NCI-H1694 (cell line): ENCODE measurements at places on chromosomes 11 and 22.

DNA sequence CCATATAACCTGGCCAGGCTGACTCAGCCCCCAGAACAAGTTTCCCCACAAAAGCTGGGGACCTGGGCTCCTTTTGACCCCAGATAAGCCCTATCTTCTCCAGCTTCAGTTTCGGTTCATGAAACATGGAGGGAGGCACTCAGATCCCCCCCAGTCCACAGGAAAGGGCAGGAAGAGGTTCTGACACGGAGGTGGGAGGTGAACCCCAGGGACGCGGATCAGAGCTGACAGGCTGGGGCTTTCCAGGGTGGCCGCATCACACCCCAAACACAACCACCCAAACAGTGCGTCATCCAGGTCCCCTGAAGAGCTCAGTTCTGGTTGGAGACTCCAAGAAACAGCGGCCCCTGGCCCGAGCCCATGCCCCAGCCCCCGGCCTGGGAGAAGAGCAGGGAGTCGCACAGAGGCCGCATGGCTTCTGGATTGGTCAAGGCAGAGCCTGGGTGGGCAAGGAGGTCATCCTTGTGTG, 44.3 kb upstream of the A4GALT start:
- DNase-seq, result no peak

- no peak for DNase-seq
Measured at GRCh38 chr11:64560139-64560771, 30.8 kb upstream of the SLC22A12 start.

DNA sequence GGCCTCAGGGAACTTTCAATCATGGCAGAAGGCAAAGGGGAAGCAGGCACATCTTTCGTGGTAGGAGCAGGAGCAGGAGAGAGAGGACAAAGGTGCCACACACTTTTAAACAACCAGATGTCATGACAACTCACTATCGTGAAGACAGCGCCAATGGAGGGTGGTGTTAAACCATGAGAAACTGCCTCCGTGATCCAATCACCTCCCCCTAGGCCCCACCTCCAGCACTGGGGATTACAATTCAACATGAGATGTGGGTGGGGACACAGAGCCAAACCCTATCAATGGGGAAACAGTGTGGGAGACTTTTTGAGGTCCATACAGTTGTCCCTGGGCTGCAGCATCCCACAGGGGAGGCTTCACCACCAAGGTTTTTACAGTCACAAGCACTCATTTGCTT, 41.9 kb upstream of the CFAP300 start:
- no peak for DNase-seq

DNA sequence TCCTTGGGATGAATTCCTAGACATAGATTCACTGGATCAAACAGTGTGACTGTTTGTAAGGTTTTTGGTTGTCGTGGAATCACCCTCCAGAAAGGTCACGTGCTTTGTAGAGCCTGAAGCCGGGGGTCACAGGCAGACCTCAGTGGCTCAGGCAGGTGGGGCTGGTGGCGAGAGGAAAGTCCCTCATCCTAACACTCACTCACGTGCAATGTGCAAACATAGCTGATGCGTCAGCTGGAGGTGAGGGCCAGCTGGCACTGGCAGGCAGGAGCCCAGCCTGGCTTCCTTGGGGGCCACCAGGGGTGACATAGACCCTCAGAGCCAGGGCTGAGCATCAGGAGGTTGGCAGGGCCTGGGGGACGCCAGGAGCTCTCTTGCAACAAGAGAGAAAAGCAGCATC, 90.0 kb downstream of the ARHGAP8 start:
- DNase-seq, result no peak

- no peak for DNase-seq
Measured at GRCh38 chr11:60860943-60861342, 5.2 kb upstream of the PTGDR2 start.

DNA sequence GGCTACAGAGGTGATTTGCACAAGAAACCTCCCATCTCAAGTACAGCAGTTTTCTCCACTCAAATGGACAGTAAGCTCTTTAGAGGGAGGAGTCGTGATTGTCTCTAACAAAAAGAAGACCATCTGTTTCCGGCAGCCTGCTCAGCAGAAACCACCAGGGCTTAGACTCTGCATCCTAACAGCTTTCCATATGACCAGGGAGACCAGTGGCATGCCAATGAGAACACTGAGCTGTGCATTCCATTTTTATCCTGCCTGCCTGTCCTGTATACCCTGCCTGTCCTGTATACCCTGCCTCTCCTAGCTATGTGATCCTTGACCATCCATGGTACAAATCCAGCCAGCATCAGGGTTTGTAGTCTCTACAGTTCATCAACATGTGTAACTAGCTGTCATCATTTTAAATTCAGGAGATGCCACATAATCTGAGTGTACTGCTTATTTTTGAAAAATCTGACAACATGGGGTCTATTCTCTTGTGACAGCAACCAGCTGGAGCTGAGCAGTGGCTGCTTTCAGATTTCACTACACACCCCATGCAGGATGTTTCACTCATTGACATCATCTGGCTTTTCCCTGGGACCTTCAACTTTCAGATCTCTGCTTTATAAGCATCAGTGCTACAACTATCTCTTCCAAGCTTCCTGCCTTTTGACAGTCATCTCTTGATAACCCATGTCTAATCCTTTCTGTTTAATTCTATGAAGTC, 50.5 kb upstream of the POU2AF2 start:
- no peak for DNase-seq

- DNase-seq, result no peak
Measured at GRCh38 chr11:103322821-103323220, 213.6 kb downstream of the DYNC2H1 start.

DNA sequence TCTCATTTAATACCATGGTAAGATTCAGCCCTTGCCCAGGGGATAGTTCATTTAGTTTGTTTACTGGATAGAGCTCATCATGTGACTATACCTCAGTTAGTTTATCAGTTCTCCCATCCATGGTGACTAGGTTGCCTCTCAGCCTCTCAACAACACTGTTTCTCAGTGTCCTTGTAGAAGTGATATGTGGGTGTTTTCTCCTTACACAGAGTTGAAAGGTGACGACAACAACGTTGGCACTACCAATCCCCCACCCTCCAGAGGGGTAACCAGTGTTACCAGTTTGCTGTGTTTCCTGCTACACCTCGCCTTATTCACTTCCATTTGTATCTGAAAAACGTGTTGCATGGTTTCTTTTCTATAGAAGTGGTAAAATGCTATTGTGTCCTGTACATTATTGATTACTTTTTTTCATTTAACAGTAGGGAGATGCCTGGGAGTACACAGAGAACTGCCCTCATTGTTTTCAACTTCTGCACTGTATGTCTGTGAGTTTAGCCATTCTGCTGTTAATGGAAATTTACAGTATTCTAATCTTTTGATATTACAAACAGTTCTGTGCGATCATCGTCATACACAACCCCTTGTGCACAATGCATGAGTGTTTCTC, 11.6 kb downstream of the NEAT1 start:
- DNase-seq, result no peak

GRCh38 chr11:116930177-116930576, 92.8 kb upstream of the APOA1 start:
- no peak for DNase-seq

GRCh38 chr11:65077451-65077850, 6.4 kb downstream of the CDCA5 start:
- DNase-seq, result no peak

GRCh38 chr11:104704888-104705287, 193.4 kb downstream of the CASP12 start:
- DNase-seq, result no peak

GRCh38 chr11:88411265-88411664, 73.7 kb upstream of the CTSC start:
- no peak for DNase-seq

GRCh38 chr11:68025047-68025446, 5.4 kb upstream of the NDUFS8 start:
- DNase-seq, result no peak

DNA sequence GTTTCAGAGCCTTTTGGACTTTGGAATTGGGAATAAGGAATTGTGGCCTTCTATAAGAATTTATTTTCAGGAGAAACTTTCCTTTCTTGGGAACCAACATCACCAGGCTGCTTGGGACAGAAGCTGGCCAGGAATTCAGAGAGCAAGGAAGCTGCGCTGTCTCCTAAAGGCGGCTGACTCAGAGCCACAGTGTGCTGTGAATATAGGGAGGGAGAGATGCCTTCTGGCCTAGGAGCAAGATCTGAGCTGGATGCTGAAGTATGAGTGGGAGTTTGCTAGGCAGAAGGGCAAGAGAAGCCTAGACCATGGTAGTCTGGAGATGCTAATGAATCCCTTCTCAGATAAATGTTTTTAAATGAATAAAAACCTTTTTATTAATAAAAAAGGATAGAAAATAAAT, 213.7 kb upstream of the TBCEL start:
- DNase-seq, result no peak

- DNase-seq, result no peak
Measured at GRCh38 chr11:2557381-2557780, 112.6 kb downstream of the KCNQ1 start.

DNA sequence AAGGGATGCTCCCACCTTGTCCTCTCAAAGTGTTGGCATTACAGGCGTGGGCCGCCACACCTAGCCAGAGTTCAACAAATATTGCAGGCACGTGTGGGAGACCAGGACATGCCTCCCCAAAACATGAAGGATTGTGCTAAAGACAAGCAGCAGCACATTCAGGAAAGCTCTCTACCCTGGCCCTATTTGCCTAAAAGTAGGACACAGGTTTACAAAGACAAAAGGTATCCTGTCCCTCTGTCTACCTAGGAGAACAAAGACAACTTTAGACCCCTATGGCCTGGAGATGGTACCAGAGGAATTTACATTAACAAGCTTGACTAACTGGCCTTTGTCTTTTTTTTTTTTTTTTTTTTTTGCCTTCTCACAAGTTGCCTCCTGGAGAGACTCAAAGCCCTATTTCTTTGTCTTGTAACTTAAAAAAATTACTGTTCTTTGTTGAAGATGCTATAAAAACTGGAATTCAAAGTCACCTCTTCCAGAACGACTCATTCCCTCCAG, 859 bp upstream of the ACCS start:
- no peak for DNase-seq

DNA sequence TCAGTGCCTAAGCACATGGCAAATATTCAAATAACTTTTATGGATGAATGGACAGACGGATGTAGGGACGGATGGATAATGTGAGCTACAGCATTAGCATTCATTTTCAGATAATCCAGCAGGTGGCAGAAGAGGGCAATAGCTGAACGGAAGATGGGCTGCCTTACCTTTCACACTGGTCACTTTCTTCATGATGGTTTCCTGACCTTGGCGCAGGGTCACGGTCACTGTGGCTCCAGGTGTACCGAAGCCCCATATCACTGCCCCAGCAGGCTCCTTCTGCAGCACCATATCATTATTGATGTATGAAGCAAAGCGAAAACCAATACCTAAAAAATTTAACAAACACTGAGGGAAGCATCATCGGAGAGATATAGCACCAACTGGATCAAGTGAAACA, 4.3 kb downstream of the SIAE start:
- no peak for DNase-seq

DNA sequence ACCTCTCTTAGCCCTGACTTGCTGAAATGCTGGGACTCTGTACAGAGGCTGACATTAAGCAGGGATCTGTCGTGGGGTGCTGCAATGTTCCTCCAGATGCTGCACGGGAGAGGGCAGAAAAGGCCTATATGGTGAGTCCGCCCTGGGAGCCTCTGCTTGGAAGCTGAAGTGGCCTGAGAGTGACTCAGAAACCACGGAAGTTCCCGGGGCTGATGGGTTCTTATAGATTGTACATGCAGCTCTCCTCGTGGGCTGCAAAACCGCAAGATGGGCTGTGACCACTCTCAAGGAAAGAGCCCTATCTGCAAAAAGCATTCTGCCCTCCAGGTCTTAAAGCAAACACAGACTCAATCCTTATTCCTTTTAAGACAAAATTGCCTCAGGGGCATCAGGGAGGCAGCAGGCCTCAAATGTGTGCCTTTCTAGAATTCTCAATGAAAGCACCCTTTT, 5.8 kb upstream of the SLC43A3 start:
- DNase-seq, result no peak

GRCh38 chr22:34886391-34886790, 179.6 kb upstream of the ISX start:
- DNase-seq, result no peak

DNA sequence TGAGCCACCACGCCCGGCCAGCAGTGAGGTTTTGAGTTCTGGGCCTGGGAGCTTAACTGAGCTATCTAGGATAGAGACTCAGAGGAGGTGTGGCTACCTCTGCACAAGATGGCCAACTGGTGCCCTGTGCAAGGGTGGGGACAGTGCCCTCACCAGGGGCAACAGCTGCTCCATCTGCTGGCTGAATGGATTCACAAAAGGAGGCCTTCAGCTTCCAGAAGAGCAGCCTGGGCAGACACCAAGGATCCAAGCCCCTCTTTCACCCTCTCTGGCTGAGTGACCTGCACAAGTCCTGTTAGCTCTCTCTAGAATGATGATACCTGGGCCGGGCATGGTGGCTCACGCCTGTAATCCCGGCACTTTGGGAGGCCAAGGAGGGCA, 33.5 kb upstream of the BAIAP2L2 start:
- DNase-seq, result no peak

DNA sequence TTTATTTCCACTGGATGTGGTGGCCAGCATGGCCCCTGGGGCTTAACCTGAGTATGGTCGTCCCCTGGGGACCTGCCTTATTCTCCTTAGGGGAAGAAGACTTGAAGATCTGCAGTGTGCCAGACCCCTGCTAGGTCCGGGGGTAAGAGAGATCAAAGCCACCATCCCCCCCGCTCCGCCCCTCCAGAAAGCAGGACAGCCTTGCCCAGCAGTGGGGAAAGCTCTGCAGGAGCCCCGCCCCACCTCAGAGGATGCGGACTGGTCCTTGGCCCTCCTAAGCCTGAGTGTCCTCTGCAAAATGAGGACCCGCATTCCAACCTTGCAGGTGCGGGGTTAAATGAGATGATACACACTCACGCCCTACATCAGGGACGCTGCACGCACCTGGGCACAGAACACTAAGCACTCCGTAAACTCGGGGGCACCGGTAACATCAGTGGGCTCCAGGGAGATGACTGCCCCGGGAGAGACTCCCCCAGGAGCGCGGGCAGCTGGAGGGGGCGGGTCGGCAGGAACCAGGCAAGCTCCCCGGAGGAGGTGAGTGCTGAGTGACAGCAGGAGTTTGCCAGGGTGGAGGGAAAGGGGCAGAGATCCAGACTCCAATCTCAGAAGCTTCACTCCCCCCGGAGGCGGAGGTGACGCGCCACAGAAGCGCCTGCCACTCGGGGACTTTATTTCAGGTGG, 564 bp upstream of the ANO1 start:
- DNase-seq, result no peak

DNA sequence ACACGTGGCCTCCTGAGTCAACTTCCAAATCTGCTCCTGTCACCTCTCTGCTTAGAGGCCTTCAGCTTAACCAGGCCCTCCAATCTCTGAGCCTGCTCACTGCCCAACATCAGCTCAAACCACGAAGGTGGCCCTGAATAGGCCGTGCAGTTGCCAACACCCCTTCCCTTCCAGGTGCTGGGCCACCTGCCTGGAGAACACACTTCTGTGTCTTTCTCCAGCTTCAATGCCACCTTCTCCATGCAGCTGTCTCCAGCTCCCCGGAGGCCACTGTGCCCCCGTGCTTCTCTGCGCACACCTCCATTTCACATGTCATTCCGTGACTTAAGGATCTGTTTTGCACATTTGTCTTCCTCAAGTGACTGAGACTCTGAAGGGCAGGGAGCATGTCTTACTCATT, 5.3 kb downstream of the RELA start:
- DNase-seq, result no peak
